ENCODE measurements at places on chromosomes 11 and 22.

- DNase-seq = no peak
Measured at GRCh38 chr11:17273211-17273610, 3.3 kb upstream of the NUCB2 start.

DNA sequence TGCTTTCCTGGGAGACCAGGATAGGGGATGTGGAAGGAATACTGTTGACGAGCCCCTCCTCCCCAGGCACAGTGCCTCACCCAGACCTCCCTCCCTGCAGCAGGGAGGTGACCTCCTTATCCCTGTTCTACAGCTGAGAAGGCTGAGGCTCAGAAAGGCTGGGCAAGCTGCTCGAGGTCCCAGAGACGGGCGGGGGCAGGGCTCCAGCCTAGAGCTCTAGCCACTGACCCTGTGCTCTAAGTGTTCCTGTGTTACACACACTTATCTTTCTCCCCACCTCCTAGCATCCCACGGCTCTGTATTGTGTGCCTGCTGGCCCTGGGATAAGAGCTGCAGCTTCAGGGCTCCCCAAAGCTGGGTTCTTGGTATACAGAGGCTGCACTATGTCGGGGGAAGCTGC is 7.9 kb downstream of the CCDC134 start:
- DNase-seq = no peak

- peak; percentile 8 for DNase-seq
Measured at GRCh38 chr11:74397501-74398243, 561 bp downstream of the PGM2L1 start.

GRCh38 chr11:65868076-65868667 is 4.4 kb downstream of the EFEMP2 start:
- no peak for DNase-seq

GRCh38 chr11:43067681-43068080 is 244.1 kb upstream of the API5 start:
- no peak for DNase-seq

- DNase-seq = no peak
Measured at GRCh38 chr11:1523779-1524178, 37.2 kb upstream of the MOB2 start.

DNA sequence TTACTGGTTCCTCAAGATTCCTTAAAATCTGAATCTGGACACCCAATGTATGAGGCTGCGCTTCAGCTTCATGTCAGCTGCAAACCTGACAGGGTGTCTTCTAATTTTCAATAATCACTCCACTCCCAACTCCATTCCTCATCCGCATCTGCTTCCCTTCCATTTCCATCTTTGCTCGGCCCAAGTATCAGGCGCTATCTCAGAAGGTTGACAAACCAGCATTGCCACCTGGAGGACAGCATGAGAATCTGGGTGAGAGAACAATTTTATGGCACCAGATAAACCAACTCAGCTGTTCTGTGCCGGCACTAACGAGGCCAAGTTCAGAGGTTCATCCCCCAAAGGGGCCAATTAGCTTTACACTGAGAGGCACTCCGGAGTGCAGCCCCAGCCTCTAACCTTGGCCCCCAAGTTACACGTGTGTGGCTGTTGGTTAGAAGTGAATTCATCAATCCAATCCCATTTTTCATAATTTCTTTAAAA is 79.1 kb upstream of the LMO2 start:
- DNase-seq = peak; percentile 59

DNA sequence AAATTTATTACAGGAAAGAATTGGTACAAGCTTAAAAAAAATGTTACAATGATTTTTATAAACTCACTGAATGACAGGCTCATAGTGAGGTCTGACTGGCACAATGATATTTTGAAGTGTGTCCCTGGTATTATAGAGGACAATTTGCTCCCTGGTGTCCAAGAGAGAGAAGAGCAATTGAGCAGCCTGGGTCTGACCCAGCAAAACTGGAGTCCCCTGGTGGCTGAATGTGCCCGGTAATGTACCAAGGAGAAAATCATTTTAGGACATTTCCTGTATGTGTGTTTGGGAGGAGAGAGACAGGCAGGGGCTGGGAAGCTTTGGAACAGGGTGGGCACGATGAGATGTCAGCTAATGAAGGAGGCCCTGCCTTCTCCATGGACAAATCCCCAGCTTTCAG is 125.3 kb downstream of the APOL5 start:
- no peak for DNase-seq

- DNase-seq = peak; percentile 3
Measured at GRCh38 chr11:78742430-78742829, 167.8 kb upstream of the NARS2 start.

DNA sequence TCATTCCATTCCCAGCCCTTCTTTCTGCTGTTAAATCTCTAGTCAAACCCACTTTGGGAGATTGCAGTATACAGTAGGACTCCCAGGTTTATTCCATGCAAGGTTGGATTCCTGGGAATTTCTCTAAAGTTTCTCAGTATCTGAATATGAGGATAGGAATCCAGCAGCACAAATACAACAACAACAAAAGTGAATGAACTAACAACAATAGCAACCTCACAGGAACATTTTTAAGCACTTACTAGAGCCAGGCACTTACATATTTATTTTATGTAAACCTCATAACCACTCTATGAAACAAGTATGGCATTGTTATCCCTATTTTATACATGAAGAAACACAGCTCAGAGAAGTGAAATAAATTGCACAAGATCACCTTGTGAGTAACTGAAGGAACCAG is 1.9 kb downstream of the MMP7 start:
- DNase-seq = no peak

- peak; percentile 70 for DNase-seq
Measured at GRCh38 chr11:17351510-17352176, at the start of gene NCR3LG1. NCR3LG1 (plus strand) TSS chr11:17351800; CDS start chr11:17351970, 170 bp downstream.

DNA sequence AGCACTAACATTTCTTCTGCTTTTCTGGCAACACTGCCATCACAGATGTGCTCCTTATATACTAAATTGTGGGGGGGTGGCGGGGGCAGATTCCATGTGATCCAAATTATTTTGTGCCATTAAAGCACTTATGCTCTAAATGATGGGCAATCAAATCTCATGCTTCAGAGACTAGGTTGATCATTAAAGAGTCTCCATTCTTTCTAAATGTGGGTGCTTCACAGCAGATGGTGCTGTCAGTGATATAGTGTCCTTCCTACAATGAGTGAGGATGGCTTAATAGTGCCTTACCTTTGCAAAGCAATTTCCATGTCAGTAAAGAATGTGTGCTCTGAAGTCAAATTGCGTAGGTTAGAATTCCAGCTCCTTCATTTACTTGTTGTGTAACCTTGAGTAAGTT is 589.8 kb downstream of the ETS1 start:
- DNase-seq = no peak

DNA sequence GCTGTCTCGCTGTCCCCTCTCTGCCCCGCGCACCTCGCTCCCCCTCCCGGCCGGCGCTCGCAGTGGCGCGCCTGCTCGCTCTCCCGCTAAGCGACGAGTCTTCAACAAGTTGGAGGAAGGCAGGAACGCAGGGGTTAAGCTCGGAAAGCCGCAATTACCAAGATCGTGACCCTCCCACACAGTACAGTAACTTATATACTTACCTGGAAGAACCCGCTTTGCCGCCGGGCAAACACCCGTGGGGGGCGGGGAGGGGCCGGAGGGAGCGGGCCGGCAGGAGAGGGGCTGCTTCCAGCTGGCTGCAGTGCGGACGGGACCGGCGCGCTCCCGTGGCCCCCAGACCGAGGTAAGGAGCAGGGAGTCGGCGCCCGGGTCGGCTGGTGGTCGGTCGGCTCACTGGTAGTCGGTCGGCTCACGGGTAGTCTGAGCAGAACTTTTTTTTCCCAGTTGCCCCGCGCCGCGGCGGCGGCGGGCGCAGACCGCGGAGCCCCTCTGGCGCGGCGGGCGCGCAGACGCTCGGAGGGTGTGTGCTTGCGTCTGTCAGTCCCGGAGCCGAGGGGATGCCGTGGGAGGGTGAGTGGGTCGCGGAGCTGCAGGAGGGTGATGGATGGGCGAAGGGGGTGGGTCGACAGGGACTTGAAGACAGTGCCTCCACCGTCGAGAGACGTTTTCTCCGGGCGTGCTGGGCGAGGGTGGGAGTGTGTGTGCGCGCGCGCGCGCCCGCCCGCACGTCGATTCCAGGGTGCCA is 101.2 kb upstream of the HSD17B12 start:
- peak; percentile 66 for DNase-seq

- no peak for DNase-seq
Measured at GRCh38 chr11:60939855-60940254, 12.1 kb downstream of the SLC15A3 start.

GRCh38 chr22:50074551-50075530 is 10.4 kb downstream of the MLC1 start:
- DNase-seq = no peak

- DNase-seq = peak; percentile 35
Measured at GRCh38 chr11:12029738-12030363, 21.4 kb upstream of the DKK3 start.

GRCh38 chr11:22920939-22921565 is 60.8 kb upstream of the CCDC179 start:
- no peak for DNase-seq

GRCh38 chr11:28981381-28981780 is 873.2 kb downstream of the METTL15 start:
- DNase-seq = no peak

- DNase-seq = peak; percentile 74
Measured at GRCh38 chr11:64152841-64153691, 12.8 kb downstream of the MACROD1 start.

DNA sequence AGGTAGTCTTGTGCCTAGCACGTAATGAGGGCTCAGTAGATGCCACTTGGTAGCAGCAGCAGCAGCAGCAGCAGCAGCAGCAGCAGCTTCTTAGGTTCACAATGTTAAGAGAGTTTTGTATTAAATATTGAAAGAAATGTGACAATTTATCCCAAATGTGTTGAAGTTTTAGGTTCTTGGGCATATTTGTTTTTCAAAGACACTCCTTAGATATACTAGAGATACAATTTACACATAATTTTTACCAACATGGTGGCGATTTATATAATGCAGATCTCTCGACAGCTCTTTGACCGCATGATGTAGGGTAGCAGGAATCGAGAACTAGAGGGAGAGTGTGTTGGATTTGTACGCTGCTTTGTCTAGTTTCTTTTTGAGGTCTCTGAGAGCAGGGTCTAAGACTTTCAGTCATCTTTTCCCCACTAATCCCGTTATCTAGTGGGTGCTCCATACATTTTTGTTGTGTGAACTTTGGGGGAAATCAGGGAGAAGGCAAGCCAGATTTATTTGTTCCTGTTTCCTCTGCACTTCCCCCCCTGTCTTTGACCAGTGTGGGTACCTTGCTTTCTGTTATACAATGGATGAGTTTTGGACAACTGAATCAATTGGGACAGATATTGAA is 1.4 kb downstream of the FDX1 start:
- no peak for DNase-seq

DNA sequence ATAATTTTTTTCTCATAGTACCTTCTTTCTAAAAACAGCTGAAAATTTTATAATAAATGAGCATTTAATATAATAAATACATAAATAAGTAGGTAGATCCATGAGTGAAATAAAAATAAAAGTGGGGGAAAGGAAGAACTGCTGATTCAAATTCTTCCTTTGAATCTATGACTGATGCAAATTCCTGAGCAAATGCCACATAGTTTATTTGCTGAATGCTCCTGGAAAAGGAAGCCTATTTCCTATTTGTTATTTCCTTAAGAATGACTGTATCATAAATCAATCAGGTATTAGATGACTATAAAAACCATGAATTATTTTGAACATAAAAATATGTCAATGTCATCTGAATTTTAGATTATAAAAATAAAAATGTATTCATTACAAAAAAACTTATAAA is 16.6 kb downstream of the BTBD10 start:
- DNase-seq = no peak

DNA sequence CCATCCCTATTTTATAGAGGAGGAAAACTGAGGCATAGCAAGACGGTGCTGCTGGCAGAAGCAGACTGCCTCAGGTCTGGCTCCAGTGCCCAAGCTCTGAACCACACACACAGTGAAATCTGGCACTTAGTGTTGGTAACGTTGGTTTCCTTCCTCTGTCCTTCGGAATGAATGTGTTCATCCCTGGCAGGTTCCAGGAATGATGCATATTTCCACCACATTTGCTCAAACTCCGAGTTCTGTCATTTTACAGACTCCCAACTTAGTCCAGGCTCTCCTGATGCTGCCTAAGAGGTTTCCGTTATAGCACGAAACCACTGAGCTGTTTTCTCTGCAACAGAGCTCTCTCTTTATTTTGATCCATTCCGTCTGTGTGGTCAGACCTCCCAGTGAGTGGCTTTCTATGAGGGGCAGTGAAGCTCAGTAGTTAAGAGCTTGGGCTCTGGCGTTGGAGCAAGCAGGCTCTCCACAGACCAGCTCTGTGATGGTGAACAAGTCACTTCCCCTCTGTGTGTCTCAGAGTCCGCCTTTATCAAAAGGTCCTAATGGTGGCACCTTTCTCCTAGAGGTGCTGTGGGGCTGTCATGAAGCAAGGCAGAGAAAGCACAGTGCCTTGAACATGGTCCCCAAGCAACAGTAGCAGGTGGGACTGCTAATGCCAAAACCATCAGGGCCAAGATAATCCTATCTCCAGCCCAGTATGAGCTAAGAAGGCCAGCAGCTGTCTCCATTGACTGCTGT is 200.3 kb downstream of the MYO18B start:
- DNase-seq = no peak

DNA sequence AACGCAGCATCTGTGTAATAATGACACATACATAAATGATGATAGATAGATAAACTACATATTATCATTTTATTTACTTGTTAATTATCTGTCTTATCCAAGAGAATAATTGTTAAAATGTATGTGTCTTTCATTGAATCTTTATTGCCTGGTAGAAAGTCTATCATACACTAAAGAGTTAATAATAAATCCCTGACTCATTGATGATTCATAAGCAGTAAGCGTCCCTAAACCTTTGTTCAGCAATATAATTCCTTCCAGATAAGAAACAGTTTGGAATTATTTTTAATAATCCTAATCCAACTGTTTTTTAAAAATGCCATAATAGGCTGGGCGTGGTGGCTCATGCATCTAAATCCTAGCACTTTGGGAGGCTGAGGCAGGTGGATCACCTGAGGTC is 655.6 kb upstream of the CNTN5 start:
- DNase-seq = no peak

DNA sequence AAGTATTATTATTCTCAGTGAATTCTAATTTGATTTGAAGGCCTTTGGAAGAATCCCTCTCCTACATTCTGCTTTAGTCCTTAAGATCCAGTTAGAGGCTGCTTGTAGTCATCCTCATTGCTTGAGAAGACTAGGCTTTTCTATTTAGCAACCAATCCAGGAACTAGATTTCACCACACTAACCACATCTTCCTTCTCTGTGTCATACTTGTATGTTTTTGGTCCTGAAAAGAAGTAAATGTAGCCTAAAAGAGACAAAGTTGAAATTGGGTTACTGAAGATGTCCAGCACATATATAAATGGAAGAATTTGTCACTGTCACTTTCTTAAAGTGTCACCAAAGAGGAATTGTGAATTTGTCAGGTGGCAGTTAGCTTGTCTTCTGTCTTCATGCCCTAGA is 46.6 kb upstream of the MMP7 start:
- no peak for DNase-seq
